DMS79 treated with DMSO at 0.1 percent for 48 hours (cell line): ENCODE measurements at places on chromosomes 4 and X.

DNA sequence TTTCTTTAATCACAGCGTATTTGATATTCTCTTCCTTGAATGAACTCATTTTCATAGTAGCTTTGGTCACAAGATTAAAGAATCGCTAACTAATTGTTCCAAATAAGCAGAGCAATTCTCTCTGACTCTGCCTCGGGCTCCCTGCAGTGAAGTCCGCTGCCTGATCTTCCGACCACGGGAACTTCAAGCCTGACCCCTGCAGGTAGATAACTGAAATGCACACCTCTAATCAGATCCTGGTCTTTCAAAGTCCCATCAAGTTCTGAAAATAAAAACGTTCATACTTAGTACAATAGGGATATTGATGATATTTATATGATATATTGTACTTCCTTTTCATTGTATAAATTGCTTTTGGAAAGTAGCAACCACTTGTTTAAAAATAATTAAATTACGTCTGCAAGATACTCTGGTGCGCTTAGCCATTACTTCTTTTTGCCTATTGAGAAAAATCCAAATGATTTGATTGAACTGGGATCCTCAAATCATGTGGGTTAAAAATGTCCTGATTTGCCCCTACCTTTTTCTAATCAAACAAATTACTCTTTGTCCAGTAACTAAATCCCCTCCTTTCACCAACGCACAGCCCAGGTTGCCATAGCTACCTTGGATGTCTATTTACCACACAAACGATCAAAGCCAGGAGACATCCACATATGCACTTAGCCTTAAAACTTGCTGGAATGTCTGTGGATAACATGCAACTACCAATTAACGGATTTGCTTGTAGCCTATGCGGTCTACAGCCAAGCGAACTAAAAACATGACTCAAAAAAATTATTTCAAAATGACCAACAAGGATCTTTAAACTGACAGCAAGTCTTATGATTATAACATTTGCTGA, 4.2 kb downstream of the MID1 start:
- DNase-seq, result no peak

- no peak for DNase-seq
Observed at GRCh38 chr4:1582227-1582626, 101.9 kb downstream of the FAM53A start.

DNA sequence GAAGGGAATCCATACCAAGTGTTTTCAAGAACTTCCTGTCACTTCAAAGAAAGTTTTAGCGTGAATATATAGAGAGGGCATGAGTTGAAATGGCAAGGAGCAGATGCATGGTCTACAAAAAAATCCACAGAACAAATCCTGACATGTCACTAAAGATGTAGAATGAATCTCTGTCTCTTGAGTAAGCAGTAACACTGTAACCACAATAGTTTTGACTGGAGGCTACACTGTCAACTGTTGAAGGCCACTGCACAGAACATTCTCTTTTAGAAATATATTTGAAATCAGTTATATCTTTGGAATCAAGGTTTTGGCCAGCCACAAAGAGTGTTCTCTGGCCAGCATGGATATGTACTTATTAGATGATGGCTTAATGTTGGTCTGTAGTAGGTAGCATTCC, 83.8 kb downstream of the VCX3B start:
- no peak for DNase-seq

GRCh38 chr4:116847616-116848015, 237.8 kb downstream of the TRAM1L1 start:
- no peak for DNase-seq

DNA sequence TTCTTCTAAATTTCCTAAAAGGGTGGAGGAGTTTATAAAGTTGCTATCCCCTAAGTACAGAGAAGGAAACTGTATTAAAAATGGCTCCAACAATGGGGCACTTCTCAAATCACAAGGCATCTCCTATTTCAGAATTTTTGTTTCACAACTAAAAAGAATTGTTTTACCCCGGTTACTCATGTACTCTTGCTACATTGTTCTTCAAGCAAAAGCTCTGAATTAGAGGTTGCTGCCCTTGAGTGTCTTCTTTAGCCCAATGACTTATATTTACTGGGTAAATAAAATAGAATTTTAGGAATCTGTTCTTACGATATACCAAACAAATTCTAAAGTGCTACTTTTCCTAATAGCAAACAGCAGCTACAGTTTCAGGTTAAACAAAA, 67.5 kb downstream of the PPEF2 start:
- DNase-seq, result no peak

DNA sequence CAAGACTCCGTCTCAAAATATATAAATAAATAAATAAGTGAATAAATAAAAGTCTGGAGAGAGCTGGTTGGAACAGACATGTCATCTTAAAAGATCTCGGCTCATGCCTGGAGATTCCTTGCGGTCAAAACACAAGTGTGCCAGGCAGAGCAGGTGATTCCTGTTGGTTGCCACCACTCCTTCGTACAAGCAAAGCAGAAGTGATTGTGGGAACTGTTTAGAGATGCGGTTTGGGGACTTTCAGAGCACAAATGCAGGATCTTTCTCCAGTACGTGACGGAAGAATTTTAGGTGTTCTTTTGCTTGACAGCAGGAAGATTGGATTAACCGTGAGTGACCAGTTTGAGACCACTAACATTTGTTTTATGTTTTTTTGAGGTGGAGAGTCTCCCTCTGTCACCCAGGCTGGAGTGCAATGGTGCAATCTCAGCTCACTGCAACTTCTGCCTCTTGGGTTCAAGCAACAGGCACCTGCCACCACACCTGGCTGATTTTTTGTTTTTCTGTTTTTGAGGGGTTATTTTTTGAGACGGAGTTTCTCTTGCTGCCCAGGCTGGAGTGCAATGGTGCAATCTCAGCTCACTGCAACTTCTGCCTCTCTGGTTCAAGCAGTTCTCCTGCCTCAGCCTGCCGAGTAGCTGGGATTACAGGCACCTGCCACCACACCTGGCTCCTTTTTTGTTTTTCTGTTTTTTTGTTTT, 2.8 kb upstream of the CRLF2 start:
- no peak for DNase-seq

DNA sequence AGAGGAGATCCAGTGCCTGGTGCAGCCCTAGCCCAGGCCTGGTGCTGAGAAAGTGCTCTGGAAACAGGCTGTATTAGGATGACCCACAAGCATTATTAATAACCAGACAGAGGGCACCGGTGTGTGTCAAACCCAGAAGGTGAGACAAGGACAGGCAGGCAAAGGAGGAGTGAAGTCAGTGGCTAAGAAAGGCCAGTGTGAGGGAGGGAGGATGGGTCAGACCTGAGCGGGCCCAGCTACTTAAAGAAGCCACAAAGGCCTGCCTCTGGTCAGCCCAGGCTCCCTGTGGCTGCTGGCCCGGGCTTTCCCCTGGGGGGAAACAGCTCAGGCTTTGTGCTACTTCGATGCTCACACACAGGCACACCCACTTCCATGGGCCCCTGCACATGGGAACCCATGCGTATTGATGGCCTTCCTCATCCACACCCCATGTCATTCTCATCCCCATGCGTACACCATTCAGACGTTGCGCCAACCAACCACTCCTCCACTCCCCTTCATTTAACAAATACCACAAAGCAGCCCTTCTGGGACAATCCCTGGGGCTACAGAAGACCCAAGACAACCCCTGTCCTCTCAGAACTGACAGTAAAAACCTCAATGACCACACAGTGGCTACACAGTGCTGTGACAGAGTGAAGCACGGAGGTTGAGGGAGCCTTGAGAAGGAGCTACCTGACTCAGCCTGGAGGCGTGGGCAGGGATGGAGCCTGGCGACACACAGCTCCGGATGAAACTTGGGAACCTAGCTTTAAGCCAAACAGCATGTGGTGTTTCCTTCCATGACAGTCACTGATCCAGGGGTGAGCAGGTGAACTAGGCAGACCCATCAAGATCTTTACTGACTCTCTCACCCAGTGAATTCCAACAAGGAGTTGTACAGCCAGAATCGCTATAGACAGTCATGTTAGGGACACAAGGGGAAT, 24.9 kb upstream of the MTM1 start:
- DNase-seq, result no peak

DNA sequence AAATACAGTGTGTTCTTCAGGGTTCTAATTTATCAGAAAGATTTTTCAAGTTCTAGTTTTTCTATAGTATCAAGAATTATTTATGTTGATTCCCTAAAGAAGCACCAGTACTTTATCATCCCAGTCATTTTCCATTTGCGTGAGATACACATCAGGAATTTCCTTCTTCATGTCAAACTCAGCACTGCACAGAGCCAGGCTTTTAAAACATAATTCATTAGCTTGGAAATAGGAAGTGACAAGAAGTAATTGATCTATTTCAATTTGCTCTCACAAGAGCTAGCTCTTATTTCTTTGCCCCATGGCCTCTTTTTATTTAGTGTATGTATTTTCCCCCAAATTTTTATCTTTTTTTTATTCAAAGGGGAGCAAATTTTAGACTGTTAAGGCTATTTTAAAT, 13.0 kb upstream of the SLC10A4 start:
- no peak for DNase-seq

DNA sequence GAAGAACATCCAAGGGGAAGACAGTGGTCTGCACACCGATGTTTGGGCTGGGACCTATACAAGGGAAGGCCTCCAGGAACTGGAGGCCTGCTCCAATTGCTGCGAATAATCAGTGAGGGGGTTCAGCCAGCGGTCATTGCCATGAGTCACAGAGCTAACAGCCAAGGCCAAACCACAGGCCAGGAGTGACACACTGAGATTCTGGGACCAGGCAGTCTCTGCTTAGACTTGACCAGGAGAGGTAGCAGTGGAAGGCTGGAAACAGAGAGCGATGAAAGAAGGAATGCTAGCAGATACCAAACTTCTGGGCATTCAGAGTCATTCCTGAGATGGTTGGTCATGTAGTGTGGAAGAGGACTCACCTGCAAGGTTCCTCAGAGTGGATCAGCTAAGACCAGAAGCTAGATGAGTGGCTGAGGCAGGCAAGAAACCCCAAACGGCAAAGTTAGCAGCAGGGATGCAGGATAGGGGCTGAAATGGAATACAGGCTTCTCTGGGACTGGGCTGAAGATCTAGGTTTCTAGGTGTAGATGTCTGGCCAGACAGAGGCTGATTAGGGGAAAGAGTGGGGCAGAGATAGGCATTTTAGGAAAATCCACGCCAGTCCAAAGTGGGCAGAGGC, 54.7 kb downstream of the CNGA2 start:
- no peak for DNase-seq

GRCh38 chr4:40811956-40812355, 62.2 kb downstream of the NSUN7 start:
- no peak for DNase-seq

DNA sequence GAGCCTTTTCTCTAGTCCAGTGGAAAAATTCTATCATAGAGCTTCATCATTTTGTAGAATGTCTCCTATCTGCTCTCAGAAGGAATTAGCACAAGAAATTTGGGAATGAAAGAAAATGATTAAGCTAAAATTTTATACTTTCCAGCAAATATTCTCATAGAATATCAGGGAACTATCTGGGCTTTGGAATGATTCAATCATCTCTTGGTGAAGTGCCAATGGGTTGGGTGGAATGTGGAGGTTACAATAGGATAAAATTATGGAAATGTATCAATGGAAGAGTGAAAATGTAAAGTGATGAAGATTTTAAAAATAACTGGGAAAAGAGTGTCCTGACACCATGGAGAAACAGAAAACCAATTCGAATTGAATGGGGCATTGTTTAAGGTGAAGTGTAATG, 119.0 kb upstream of the MID1 start:
- DNase-seq, result no peak

GRCh38 chr4:33226133-33226532, 2506.0 kb downstream of the PCDH7 start:
- DNase-seq, result no peak

DNA sequence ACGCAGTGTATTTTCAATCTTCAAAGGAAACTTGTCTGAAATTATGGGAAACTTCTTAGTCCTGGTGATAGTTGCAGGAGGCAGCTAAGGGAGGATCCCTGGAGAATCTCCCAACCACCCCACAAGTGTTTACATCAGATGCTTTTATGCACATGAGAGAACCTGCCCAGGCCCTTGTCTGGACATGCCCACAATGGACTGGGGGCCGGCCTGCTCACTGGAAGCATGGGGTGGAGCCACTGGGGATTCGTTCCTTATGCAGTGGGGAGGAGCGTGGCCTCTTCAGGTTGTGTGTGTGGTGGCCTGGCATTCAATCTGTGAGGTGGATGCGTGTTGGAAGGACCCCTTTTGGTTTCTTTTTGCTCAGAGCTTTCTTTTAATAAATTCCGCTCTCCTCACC, 398.7 kb upstream of the PPP1R2C start:
- no peak for DNase-seq

- DNase-seq, result no peak
Observed at GRCh38 chrX:3227526-3227925, 118.9 kb downstream of the MXRA5 start.

- no peak for DNase-seq
Observed at GRCh38 chr4:189092581-189092980, 848.1 kb upstream of the FRG1 start.

DNA sequence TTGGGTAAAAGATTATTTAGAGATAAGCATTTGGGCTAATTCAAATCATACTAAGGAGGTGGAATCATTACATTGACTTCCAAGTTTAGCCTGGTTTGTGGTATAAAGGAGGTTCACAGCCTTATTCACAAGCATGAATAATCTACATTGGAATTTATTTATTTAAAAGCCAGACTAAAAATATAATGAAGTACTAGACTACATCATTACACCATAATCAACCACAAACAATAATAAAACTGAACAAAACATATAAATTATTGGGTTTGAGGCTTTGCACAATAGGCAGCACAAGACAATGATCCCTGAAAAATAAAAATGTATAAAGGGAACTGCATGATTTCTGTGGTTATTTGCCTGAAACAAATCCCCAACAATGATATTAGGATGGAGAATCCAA, 314.0 kb downstream of the GBA3 start:
- DNase-seq, result no peak

GRCh38 chr4:124206779-124207605, 505.5 kb downstream of the ANKRD50 start:
- no peak for DNase-seq

GRCh38 chr4:123785538-123785937, 388.9 kb downstream of the SPRY1 start:
- no peak for DNase-seq

DNA sequence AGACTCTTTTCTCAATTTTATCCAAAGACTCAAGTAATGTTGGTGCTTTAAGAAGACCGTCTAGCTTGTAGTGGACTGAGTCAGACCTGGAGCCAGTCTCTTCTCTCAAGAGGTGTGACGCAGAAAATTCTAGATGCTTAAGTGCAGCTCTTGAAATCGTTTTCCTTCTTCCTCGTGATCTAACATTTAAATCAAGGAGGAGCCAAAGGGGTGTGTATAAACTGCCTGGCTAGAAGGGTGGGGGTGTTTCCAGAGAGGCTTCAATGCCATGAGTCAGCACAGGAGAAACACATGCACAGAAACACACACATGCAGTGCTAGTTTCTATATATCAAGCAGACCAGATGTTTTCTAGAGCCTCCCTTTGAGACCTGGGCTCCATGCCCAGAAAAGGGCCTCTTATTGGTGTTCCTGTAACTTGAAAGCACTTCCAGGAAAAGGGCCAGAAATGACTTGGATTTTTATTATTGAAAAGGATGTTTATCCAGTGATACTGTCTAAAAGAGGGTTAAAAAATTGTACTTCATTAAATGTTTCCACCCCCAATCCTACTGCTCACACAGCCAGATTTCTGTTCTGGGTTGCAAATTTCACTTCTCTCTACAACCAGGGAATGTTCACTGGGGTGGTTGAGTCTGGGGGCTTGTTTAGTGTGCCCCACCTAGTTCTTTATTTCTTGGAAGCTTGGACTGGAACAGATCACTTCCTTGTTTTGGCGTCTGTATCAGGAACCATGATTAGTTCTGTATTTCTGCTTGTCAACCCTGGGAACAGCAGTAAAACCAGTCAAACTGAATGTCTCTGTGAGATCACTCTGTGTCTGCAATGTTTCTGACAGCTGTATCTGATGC, at the start of gene CLIC2:
CLIC2 (minus strand) TSS at position 129 of the 851 bp plus-strand sequence. CDS start 187 bp downstream, outside the sequence.
- peak; percentile 64 for DNase-seq
